ENCODE measurements at places on chromosomes 1 and 21.

- no peak for DNase-seq
Measured at GRCh38 chr1:117985973-117986372, 56.4 kb downstream of the WDR3 start.

GRCh38 chr1:205792961-205793673 is 17.8 kb upstream of the RAB29 start:
- no peak for DNase-seq

- no peak for DNase-seq
Measured at GRCh38 chr21:41754479-41754891, 12.4 kb downstream of the RIPK4 start.

DNA sequence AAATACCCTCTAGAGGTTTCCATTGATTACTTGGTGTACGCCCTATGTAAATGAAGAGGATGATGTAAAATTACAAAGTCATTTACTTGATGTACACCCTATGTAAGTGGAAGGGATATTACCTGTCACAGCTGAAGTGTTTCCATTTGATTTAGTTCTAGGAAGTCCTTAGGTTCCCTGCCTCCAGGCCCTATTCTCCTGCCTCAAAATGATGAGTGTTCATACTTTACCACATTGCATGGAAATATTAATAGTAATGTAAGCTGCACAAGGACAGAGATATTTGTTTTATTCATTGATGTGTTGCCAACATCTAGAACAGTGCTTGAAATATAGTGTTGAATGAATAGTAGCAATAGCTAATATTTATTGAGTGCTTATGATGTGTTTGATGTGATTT is 9.5 kb upstream of the AK4 start:
- no peak for DNase-seq

DNA sequence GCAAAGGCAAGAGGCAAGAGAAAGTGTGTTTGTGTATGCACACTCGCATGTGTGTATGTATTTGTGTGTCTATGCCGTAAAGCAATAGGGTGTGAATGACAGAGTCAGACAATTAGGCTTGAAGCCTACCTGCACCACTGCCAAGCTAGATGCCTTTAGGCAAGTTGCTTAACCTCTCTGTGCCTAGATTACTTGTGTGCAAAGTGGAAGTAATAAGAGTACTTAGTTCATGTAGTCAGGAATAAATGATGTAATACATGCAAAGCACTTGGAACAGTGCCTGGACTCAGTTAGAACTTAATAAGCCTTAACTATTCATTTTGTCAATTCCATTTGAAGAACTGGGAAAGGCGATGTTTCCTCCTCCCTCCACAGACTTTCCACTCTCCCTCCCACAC is 31.7 kb downstream of the LAMB3 start:
- DNase-seq = no peak

- DNase-seq = no peak
Measured at GRCh38 chr1:55007625-55008024, 8.9 kb downstream of the BSND start.

DNA sequence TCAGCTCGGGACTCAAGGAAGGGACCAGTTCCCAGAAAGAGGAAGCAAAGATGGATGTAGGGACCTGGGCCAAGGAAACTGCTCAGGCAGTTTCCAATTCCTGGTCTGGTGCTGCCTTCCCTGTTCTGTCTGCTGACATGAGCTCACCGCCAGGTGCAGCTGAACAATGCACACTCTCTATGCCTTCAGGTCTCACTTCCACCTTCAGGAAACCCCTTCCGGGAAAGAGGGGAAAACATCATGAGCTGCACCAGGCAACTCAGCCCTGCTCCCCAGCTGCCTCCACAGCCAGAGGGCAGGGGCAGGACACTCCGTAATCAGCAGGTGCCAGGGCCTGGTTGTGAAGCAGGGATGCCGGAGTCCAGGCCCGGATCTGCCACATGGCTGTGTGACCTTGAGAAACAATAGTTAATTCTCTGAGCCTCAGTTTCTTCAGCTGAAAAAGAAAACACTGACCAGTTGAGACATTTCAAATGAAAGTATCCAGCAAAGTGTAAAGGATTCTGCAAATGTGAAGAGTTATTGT is 27.8 kb downstream of the SMIM12 start:
- no peak for DNase-seq

GRCh38 chr1:205879974-205880373 is 30.0 kb upstream of the PM20D1 start:
- no peak for DNase-seq

- DNase-seq = peak; percentile 8
Measured at GRCh38 chr1:14567056-14567455, 31.4 kb upstream of the KAZN start.
